Renal pelvis (tissue), 12 donors: ENCODE measurements at places on chromosomes 11 and 22. TPM values are rescaled to one million over a fixed set of nuclear protein-coding genes. Genes with fewer than 3 reads are reported as not detected.

DNA sequence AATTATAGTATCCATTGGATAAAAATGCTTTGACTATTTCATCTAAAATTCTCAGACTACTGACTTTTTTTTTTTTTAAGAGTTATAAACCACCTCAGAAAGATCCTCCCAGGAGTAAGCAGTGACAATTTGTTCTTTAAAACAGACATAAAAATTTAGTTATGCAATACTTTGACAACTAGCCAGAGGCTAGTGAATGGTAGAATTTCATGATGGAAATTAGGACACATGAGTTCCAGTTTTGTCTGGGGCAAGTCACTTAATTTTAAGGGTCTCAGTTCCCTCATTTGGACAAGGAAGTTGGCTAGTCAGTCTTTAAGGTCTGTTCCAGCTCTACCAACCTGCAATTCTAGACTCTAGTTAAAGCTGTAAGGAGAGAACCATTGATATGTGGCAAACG, 2.9 kb downstream of the IL18 start:
- DNase-seq = no peak

- DNase-seq = no peak
These were observed 14.0 kb upstream of the PRODH start for GRCh38 chr22:18950141-18950540.

GRCh38 chr22:32164075-32164860, 5.2 kb upstream of the C22orf42 start:
- DNase-seq = no peak

- DNase-seq = no peak
These were observed 78.4 kb downstream of the C11orf91 start for GRCh38 chr11:33622186-33622585.

DNA sequence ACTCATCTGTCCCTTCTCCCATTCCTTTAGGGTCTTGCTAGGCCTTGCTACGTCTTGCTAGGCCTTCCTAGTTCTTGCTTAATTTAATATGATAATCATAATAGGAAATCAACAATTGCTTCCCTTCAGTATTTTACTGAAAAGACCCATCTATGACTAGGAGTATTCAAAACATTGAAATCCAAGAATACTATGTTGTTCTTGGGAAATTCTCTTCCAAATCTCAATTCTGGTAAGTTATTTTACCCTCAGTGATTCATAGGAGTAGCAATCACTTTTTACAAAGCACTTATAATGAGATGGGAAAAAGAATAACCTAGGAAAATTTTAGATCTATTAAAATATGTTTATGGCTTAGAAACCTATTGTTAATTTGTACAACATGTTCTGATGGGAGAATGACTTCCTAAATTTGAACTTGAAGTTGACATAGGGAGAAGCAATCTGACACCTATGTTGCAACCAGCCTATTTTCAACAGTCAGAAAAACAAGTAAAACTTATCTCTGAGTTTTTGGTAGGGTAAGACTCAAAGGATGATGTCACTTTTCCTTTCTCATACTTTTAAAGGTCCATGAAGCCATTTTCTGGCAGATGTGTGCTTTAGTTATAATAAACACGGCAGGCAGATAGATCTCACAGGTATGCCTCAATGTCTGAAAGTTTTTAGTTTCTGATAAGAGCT, 29.5 kb upstream of the HIPK3 start:
- no peak for DNase-seq

DNA sequence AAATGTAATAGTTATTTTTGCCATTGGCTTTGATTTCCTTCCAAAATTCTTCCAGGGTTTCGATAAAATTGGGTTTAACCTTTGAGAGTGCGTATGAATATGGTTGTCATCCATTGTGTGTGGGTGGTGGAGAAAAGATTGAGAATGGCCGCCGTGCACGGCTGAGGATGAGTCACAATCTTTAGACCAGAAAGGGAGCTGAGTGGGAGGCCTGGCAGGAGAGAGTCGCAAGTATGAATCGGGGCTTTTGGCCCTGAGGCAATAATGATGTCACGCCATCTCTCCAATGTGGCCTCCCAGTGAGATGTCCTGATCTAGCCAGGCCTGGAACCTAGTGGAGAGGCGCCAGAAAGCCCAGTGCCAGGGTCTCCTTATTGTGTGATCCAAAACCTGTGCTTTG, 33.1 kb upstream of the SMPD1 start:
- no peak for DNase-seq

- no peak for DNase-seq
These were observed 28.6 kb upstream of the RASL10A start for GRCh38 chr22:29344137-29344536.

DNA sequence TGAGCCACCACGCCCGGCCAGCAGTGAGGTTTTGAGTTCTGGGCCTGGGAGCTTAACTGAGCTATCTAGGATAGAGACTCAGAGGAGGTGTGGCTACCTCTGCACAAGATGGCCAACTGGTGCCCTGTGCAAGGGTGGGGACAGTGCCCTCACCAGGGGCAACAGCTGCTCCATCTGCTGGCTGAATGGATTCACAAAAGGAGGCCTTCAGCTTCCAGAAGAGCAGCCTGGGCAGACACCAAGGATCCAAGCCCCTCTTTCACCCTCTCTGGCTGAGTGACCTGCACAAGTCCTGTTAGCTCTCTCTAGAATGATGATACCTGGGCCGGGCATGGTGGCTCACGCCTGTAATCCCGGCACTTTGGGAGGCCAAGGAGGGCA, 33.5 kb upstream of the BAIAP2L2 start:
- no peak for DNase-seq

The C1QTNF6 gene
- 34.5 TPM for polyA plus RNA-seq

The ARFIP2 gene
- polyA plus RNA-seq = 77.5 TPM

The SCN4B gene
- 1.4 TPM for polyA plus RNA-seq

The UBQLNL gene
- polyA plus RNA-seq = 1.1 TPM

The DDX10 gene
- polyA plus RNA-seq = 87.9 TPM
